ENCODE measurements at places on chromosomes 13 and 19.

DNA sequence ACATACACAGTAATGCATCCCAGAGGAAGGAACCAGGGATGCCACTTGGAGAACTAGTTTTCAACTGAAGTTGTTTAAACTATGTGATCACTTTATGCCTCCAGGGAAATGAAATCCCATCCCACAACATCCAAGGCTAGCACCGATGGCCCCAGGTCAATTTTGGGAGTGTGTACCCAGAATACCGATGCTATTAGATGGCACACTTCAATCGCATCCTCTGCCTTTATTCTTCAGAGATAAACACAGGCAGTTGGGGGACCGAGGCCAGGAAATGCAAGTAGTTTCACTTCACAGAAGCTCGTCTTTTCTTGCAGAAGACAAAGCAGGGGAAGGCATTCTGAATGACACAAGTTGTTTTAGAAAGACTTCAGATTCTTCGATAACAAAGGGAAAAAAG is 13.8 kb downstream of the STK24 start:
- peak; percentile 59 for DNase-seq

GRCh38 chr13:67273001-67273400 is 42.9 kb upstream of the PCDH9 start:
- DNase-seq, result no peak

- no peak for DNase-seq
Observed at GRCh38 chr13:21071924-21072323, 10.5 kb upstream of the LATS2 start.

DNA sequence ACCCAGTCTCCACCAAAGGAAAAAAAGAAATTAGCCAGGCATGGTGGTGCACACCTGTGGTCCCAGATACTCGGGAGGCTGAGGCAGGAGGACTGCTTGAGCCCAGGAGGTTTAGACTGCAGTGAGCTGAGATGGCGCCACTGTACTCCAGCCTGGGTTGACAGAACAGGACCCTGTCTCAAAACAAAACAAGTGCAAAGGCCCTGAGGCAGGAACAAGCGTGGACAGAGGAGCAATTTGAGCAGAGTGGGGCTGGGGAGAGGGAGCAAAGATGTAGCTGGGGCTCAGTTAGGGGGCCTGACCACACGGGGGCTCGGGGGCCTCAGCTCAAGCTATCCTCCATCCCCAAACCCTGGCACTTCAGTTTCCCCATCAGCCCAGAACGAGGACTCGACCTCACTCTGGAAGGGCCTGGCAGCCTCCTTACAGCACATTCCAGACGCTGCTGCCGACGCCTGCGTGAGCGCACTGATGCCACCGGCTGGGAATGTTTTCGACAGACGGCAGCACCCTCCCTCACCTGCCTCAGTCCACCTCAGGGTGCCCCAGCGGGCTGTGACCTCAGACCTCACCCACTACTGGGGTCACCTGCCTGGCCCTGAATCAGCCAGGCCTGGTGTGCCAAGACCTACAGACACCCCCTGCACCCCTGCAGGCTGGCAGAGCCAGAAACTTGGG is 1.8 kb upstream of the POLRMT start:
- DNase-seq, result no peak

GRCh38 chr19:35712567-35713505 is 5.0 kb upstream of the KMT2B start:
- DNase-seq, result no peak

GRCh38 chr13:102017248-102017647 is 384.6 kb downstream of the FGF14 start:
- DNase-seq, result no peak

GRCh38 chr19:33702606-33703437 is 81.1 kb downstream of the CHST8 start:
- DNase-seq, result no peak
